AG04449 (cell line): ENCODE measurements at places on chromosomes 6 and 20.

DNA sequence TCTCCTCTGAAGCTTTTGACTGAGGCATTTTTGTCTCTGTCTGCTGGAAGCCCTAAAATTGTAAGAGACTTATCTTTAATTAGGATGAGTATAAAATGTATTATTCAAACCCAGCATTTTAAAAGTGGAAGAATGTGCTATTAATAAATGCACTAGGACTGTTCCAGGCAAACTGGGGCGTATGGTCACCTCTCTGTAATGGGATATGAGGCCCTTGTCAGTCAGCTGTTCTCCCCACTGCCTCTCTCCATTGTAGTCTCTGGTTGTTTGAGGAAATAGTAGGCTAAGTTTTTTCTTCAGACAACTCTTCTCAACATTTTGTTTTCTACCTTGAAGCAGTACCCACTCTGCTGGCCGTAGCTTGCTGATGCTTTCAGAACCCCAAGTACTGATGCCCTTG lies 14.3 kb upstream of the DEF6 start:
- no peak for DNase-seq

GRCh38 chr20:23361476-23362391 lies at the start of gene GZF1:
TSS of gene GZF1 (plus strand) at chr20:23362182. CDS start at chr20:23364384, 2,202 bp downstream.
- DNase-seq = peak; percentile 81

- DNase-seq = no peak
Measured at GRCh38 chr6:3758842-3759144, 7.3 kb upstream of the PXDC1 start.

GRCh38 chr6:89667872-89668556 lies 29.5 kb upstream of the LYRM2 start:
- DNase-seq = peak; percentile 3

DNA sequence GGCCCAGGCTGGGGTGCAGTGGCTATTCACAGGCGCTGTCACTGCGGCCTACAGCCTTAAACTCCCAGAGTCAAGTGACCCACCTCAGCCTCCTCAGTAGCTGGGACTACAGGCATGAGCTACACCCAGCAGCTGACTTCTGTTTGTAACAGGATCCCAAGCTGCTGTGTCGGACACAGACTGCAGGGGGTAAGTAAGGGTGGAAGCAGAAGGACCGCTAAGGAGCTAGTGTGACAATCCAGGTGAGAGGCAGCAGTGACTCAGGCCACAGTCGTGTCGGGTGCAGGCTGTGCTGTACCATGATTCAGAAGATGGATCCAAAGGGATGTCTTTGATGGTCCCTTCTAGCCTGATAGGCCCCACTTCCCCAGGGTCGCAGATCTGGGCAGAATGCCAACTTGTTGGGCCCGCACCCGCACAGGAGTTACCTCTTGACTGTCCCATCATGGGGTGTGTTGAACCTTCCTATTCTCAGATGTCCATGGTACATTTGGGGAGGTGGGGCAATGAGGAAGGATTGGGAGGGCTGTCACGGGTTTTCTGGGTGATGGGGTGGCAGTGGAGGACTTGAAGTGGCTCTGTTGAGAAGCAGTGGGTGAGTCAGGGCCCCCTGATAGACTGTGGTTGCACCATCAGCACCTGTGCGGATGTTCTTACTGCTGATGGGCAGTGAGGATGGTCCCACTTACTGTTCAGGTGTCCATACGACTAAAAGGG lies 25.3 kb downstream of the AAR2 start:
- no peak for DNase-seq

DNA sequence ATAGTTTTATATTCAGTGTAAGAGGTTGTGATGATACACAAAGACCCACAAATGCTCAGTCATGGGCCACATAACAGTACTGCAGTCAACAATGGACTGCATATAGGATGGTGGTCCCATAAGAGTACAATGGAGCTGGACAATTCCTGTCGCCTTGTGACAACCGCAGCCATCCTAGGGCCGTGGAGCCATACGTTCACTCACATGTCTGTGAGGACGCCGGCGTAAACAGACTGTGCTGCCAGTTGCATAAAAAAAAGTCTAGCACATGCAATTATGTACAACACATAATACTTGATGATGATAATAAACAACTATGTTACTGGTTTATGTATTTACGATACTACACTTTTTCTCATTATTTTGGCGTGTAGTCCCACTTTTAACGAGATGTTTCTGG lies 30.9 kb downstream of the BFSP1 start:
- DNase-seq = no peak

- DNase-seq = no peak
Measured at GRCh38 chr20:41007481-41007880, 21.1 kb upstream of the TOP1 start.

GRCh38 chr6:125421836-125422235 lies 120.1 kb upstream of the HDDC2 start:
- no peak for DNase-seq
